ENCODE measurements at places on chromosomes 6 and 20.

DNA sequence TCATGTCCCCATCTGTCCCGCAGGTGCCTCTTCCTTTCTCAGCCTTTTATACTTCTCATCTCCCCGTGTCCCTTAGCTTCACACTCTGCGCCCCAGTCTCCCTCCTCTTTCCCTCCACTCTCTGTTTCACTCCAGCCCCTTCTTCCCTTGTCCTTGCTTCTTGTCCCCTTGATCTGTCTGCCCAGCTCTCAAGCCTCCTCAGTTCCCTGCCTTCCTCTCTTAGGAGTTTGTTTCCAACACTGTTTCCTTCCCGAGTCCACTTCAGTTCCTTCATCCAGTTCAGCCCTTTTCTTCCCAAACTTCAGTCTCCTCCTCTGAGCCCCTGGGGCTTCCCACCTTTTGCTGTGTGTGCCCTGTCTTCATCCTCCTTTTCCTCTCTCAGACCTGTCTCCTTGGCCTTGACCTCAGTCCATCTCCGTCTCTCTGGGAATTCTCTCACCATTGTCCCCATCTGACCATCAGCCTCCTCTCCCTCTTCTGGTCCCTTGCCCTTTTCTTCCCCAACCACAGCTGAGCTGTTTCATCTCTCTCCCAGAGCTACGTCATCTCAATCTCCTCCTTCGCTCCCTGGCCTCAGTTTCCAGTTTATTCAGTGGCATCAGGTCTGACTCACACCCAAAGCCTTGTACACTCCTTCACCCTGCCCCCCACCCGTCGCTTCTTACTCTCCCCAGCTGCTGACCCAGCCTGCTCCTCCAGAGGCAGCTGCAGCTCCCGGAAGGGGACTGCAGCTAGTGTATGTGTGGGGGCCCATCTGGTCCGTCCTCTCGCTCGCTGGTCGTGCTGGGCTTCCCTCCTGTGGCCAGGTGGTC is 2.7 kb upstream of the DDR1 start:
- no peak for DNase-seq

DNA sequence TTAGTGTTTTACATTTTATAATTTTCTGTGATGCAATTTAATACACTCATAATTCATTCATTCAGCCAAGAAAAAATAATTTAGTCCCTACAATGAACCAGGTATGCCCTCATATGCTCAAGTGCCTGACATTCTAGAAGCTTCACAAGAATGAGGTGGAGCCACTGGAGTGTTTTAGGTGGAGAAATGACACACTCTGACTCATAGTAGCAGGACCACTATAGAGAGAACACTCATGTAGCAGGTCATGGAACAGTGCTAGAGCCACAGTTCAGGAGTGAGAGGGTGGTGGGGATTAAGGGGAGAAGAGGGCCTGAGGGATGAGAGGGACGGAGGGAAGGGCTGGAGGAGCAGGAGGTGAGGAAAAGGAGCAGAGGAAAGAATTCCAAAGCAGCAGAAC is 1.4 kb upstream of the HLA-G start:
- no peak for DNase-seq

DNA sequence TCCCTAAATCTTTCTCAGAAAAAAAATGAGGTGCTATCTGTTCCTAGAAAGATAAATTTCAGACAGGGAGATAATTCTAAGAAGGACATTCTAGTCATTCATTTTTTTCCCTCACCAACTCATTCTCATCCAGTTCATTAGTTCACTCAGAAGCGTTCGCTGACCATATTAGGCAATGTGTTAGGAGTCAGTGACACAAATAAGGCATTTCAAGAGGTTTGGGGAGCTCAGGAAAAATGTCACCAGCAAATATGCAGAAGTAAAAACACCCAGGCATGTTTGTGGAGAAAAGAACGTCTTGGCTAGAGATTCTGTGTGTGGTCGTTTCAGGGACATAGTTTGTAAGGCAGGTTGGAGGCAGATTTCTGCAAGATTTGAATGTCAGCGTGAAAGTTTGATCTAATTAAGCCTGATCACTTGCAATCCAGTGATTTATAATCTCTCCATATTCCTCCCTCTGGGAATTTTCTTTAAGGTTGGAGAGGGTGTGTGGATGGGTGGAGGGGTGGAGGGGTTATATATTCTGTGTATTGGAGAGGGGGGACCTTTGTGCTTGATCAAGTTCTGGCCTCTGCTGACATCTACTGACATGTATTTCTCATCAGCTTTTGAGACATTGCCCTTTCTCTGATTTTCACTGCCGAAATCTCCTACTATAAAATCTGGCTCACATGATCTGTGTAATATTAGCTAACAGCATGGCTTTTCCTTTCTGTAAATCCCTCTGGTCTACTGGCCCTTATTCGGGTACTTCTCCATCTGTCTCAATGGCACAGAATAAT is 3.6 kb downstream of the MYCT1 start:
- DNase-seq = no peak

DNA sequence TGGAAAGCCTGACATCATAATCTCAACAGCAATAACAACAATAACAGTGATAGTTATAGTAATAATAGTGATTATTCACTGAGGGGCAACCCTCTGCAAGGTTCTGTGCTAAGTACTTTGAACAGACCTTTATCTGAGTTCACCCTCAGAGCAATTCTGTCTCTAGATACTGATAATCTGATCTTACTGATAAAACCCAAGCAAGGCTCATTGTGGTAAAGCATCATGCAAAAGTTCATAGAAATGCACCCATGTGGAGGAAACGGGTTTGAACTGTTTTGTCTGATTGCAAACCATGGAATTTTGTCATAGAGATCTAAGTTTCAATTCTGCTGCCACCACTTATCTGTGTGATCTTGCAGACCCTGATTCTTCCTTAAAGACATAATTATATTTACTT is 1.3 kb upstream of the KIAA0408 start:
- no peak for DNase-seq

DNA sequence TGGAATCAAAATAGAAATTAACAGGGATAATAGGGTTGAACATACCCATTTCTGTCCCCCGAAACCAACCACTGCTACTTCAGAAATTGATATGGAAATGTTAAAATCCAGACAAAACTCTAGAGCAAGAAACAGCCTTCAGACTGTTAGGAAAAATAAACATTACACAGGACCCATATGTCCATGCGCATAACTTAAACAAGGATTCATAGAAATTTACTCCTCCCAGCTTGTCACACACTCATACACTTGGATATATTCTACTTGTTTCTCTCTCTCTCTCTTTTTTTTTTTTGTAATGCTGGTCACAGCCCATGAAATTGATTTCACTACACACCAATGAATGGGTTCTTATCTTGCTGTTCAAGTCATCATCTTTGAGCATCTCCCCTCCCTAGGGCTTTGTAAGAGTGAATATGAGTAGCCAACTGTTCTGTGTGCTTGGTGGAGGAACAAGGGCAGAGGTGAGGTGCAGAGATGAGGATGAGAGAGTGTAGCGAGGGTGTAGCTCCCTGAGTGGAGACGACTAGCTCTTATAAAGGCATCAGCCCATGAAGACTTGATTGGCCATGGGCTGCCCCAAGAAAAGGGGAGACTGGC is 61.8 kb upstream of the MLN start:
- DNase-seq = no peak

- no peak for DNase-seq
Observed at GRCh38 chr20:2942439-2942838, 69.2 kb downstream of the PTPRA start.

DNA sequence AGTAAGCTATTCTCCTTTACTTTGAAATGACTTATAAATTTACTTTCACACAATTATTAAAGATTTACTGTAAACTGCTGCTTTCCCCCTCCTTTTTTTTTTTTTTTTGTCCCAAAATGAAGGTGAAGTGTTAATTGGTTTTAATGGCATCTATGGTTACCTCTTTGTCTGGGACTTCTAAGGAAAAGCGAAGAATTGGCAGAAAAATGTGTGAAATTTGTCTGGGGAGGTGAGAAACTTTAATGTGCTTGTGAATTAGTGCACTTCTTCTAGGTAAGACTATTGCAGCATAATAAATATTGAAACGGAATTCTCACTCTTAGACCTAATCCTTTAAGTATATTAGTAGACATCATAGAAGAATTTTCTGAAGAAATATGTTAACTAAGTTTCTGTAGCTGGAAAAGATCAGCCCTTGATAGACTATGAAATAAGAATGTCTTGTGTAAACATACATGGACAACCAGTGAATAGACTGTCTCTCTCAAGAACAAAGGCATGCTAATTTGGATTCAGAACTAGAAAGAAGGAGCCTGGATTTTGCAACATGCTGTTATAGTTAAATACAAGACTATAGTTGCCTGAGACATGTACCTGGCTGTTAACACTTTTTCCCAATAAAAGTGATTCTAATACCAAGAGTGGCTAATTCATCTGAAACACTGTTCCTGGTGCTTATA is 23.9 kb downstream of the FLRT3 start:
- no peak for DNase-seq

DNA sequence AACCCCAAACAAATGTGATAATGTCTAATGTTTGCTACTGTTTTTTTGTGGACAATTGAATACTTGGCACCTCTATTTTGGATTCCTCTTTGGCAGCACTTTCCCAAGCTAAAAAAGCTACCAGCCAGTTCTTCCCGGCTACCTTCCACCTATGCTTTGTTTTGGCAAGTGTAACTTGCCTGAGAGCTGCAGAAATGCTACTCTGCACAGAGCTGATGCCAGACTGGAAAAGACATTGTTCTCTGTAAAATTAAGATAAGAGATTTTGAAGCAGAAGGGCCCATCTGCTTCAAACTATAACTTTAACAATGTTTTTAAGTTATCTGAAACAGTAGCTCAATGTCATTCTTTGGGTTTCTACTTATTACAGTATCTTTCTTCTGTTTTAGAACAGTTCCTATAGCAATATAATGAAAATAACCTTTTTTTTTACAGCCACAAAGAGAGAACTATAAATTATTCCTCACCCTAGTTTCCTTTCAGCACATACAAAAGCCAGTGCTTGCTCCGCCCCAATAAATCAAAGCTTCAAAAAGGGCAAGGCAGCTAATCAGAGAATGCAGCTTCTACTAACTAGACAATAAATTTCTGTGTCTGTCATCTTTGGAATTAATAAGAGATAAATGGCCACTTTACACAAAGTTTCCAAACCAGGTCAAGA is 183.1 kb downstream of the UBE3D start:
- DNase-seq = no peak

DNA sequence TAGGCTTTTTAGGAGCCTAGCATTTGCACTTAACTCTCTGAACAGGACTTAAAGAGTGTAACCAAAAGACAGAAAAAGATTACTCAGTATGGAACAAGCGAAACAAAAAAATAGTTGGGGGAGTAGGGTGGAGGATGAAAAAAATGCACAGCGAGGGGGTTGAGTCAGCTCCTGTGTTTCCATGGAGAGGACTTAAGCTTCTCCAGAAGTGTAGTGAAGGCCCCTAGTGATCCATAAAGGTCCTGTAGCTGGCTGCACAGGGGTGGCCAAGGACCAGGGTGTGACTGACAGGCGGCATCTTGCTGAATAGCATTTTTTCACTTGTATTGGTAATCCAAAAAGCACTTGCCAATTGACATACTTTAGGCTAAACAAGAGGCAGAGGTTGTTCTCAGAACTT is 533.9 kb downstream of the RFPL4B start:
- DNase-seq = no peak

DNA sequence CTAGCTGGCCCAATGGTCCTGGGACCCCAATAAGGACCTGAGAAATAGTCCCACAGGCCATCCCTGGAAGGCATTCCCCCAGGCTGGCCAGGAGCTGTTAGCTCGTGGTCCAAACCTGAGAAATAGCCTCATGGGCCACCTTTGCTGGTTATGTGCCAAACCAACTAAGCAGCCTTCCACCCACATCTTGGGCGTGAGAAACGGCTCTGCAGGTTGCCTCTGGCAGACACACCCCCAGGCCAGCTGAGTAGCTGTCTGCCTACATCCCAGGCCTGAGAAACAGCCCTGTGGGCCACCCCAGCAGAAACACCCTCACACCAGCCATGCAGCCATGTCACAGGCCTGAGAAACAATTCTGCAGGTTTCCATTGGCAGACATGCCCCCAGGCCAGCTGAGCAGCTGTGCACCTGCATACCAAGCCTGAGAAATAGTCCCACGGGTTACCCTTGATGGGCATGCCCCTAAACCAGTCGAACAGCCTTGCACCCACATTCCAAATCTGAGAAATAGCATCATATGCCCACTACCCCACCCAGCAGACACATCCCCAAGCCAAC is 567.8 kb upstream of the ID4 start:
- no peak for DNase-seq

GRCh38 chr6:102936959-102937358 is 1543.5 kb downstream of the GRIK2 start:
- no peak for DNase-seq

DNA sequence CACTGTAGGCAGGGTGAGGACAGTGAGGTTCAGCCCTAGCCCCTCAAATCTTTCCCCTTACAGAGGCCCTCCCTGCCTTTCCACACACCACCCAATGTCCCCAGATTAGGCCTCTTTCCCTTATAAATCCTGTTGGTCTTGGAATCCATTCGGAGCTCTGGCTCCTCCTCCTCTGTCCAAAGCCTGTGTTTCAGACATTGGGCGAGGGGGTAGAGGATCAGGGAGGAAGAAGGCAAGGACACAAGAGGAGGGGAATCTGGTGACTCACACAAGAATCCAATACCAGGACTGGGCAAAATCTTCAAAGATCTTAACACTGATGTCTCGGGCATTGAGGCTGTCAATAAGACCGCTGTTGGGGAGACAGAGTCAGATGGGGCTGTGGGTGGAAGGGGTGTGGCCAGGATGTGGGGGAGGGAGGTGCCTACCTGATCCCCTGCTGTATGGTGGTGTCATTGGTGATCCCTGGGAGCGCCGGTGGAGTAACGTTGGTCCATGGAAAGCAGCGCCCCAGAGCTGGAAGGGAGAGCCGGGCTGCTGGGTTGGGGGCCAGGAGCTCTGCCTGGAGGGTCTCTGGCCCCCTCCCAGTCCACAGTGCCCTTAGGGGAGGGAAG is 7.6 kb downstream of the SLC44A4 start:
- no peak for DNase-seq

DNA sequence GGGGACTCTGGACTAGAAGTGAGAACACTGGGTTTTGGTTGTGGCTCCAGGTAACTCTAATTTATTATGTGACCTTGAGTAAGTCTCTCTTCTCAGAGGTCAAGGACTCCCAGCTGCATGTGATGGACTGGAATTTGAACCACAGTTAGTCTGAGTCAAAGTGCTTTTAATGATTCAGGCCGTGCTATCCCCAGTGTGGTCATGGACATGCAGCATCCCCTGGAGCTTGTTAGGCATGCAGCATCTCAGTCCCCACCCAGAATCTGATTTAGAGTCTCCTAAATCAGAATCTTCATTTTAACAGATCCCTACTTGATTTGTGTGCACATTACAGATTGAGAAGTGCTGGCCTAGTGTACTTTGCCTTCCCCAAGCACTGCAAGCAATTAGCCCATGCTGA is 74.2 kb downstream of the TOX2 start:
- DNase-seq = no peak

DNA sequence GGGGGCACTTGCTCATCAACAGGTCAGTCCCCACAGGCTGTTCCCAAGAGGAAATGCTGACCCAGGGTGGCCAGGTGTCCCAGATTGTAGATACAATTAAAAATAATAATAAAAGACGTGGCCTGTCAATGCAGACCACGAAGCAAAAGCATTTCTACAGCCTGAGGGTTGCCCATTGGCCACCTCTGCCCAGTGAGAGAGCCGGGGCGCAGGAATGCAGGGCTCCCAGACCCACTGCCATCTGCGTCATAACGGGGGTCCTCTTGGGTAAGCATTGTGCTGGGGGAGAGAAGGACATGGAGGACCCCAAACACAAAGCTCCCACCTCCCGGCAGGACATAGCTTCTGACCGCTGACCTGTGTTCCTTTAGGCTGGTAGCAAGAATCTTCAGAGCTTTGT is 22.9 kb upstream of the AFDN start:
- DNase-seq = no peak

- no peak for DNase-seq
Observed at GRCh38 chr6:111721753-111722154, 116.1 kb upstream of the TRAF3IP2 start.

GRCh38 chr6:133128191-133128590 is 113.0 kb upstream of the EYA4 start:
- no peak for DNase-seq

All from NCI-H1105 (cell line).